ENCODE measurements at places on chromosomes 1 and 21. TPM values are rescaled to one million over a fixed set of nuclear protein-coding genes. Genes with fewer than 3 reads are reported as not detected.

- no peak overlapping the region for H3K4me3 ChIP-seq
- no peaks in the 10 kb centered on the region for H3K27me3 ChIP-seq
- peaks cover 9% of the 10 kb centered on the region for H3K4me1 ChIP-seq
- DNase-seq, result no peak
- H3K27ac ChIP-seq, result no peak overlapping the region
Measured at GRCh38 chr1:10074059-10074851, 41.5 kb downstream of the UBE4B start.

DNA sequence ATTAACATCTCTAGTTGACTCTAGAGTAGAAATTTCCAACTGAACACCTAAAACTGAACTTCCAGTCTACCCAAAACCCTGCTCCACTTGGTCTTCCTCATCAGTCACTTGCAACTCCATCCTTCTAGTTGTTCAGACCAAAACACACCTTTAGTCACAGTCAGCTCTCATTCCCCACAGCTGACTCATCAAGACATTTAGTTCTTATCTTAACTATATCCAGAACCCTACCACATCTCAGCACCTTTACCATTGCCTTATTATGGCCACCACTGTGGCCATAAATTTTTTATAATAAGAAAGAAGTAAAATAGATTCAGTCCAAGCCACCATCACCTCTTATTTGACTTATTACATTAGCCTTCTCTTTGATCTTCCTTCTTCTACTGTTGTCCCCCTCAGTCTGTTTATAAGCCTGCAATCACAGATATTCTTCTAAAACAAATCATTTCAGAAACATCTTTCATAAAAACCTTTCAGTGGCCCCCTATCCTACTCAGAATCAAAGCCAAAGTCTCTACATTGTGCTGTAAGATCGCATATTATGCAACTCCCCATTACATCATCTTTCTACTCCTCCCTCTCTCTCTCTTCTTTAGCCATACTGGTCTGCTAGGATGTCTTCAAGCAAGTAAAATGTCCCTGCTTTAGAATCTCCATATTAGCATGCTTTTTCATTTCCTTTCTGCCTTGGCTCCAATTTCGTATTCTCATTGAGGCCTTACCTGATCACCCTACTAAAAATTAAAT, 275.9 kb downstream of the LRRC40 start:
- no peak overlapping the region for H3K4me3 ChIP-seq
- H3K27me3 ChIP-seq, result no peaks in the 10 kb centered on the region
- DNase-seq, result no peak
- H3K27ac ChIP-seq, result no peak overlapping the region

GRCh38 chr1:208628022-208628914, 384.1 kb upstream of the PLXNA2 start:
- H3K27ac ChIP-seq, result no peak overlapping the region
- no peak overlapping the region for H3K4me3 ChIP-seq
- DNase-seq, result no peak
- no peaks in the 10 kb centered on the region for H3K36me3 ChIP-seq

GRCh38 chr21:29342363-29342957, 43.7 kb downstream of the BACH1 start:
- H3K27me3 ChIP-seq, result no peaks in the 10 kb centered on the region
- no peak for DNase-seq
- no peak overlapping the region for H3K27ac ChIP-seq
- no peak overlapping the region for H3K4me3 ChIP-seq
- peaks cover 25% of the 10 kb centered on the region for H3K4me1 ChIP-seq

DNA sequence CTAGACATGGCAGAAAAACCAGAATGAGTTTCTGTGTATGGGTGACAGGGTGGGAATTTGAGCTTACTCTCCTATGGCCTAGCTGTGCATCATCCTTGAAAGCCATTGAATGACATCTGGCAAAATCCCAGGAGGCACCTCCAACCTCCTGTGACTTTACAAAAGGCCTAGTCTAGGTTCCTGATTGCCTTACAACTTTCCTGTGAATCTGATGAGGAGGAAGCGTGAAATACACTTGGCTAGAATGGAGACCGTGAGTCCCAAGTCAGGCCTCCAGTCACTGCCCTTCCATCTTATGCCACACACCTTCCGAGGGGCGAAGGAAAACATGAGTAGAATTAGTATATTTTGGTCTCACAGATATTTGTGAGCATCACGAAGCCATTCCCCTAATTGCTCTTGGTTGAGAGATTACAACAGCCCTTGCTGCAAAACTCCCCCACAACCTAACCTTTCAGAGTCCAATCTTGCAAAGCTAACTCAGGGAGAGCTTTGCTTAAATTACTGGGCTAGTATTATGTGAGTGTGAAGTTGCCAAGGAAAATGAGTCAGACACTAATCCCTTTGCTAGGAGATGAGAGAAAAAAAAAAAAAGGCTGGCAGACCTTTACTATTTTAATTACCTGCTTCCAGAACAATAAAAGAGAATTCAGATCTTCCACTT, 36.3 kb upstream of the PAXBP1 start:
- no peak for DNase-seq
- H3K36me3 ChIP-seq, result no peaks in the 10 kb centered on the region
- H3K4me3 ChIP-seq, result no peak overlapping the region
- no peaks in the 10 kb centered on the region for H3K4me1 ChIP-seq

DNA sequence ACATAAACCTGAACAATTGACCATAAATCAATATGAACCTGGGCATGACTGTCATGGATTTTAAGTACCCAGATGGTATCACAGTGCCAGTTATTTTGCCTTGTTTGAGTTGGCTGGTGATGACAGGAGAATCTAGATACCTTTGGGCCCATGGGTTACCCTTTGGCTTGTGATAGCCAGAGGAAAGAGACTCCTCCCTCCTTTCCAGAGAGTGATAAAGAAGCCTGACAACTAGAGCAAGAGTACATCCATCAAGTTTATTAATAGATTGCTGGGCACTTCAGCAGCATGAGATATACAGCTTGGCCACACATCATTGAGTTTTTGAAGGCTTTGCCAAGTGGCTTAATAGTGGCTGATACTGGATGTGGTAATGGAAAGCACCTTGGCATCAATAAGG, 6.6 kb upstream of the FMO3 start:
- no peaks in the 10 kb centered on the region for H3K27me3 ChIP-seq
- no peak overlapping the region for H3K27ac ChIP-seq
- H3K4me1 ChIP-seq, result no peaks in the 10 kb centered on the region
- no peaks in the 10 kb centered on the region for H3K36me3 ChIP-seq
- DNase-seq, result no peak

DNA sequence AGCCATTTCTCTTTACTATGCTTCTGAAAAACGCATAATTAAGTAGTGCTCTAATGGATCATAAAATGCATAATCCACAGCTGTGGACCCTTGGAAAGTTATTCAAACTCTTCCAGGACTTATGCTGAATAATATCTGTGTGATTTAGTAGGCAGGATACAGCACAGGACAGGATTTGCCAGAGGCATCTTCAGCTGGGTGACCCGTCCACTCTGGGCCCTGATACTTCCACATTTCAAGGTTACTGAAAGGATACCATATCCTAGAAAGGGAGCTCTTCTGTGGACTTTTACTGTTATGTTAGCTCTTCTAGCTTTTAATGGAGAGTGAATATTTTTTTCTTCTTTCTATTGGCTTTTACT, 49.6 kb downstream of the MAP10 start:
- H3K36me3 ChIP-seq, result no peaks in the 10 kb centered on the region
- DNase-seq, result no peak
- no peaks in the 10 kb centered on the region for H3K4me1 ChIP-seq
- peaks cover 8% of the 10 kb centered on the region for H3K27me3 ChIP-seq
- no peak overlapping the region for H3K27ac ChIP-seq

DNA sequence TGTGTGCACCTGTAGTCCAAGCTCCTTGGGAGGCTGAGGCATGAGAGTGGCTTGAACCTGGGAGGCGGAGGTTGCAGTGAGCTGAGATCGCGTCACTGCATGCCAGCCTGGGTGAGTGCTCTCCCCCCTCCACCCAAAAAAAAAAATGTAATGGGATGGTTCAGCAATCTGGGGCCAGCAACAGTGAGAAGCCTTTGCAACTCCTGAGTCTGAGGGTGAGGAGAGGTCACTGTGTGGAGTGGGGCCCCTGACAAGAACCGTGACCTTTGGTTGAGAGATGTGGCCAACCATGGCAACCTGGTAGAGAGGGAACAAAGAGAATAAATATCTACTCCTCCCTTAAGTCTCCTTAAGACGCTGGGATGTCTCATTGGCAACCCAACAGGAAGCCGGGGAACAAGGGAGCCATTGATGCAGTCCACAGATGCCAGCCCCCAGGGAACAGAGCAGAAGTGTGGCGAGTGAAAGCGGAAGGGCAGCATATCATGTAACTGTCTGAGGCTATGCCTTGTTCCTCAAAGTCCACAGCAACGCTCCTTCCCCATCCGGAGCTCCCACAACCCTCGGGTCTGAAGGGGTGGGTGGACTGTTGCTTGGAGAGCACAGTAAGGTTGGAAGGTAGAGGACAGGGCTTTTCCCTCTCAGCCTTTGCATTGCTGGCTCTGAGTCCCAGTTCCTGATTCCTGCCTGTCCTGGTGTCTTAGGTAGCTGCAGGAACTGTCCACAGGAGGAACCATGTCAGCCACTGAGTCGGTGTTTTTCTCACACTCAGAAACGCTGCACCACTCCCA, 8.3 kb downstream of the TRNP1 start:
- H3K27ac ChIP-seq, result peak overlapping the region; percentile 46
- no peaks in the 10 kb centered on the region for H3K36me3 ChIP-seq
- peaks cover 32% of the 10 kb centered on the region for H3K4me1 ChIP-seq
- H3K27me3 ChIP-seq, result peaks cover 2% of the 10 kb centered on the region
- DNase-seq, result peak; percentile 43

DNA sequence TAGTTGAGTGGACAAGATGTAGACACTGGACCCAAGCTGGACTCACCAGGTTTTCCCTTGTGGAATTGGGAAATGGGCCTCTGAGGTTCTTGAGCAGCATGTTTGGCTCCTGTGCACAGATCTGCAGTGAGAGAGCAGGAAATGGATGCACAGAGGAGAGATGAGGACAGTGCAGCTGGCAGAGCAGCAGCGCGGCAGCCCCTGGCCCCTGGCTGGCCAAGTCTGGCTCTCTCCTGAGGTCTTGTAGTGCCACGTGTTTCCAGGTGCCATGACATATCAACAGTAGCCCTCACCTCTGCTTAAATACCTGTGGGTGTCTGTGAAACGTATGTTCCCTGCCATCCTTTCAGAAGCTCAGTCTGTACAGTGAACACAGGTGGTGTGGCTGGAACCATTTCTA, 19.2 kb upstream of the BCL10 start:
- no peak for DNase-seq
- H3K27me3 ChIP-seq, result no peaks in the 10 kb centered on the region
- no peak overlapping the region for H3K27ac ChIP-seq
- H3K4me1 ChIP-seq, result peaks cover 34% of the 10 kb centered on the region

DNA sequence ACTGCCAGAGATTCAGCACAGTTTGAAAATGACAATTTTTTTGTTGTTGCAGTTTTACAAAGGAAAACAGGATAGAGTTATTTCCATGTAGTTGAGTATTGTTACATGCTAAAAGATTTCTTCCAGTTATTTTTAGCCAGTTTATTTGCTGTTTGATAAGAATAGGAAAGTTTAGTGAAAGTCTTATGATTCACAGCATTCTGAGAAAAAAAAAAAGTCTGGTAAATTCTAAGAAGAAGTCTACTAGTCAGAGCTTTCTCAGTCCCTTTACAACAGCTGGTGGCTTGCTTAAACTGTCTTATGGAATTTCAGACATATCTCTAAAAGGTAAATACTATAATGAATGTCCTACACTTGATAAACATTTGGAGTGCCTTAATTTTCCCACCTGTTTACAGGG, 341.7 kb downstream of the DSCAM start:
- no peaks in the 10 kb centered on the region for H3K4me1 ChIP-seq
- no peak overlapping the region for H3K27ac ChIP-seq
- H3K27me3 ChIP-seq, result no peaks in the 10 kb centered on the region
- no peak for DNase-seq

GRCh38 chr1:43339584-43340232, 2.1 kb downstream of the MPL start:
- H3K27ac ChIP-seq, result no peak overlapping the region
- H3K4me3 ChIP-seq, result no peak overlapping the region
- H3K27me3 ChIP-seq, result peaks cover 3% of the 10 kb centered on the region
- H3K36me3 ChIP-seq, result no peaks in the 10 kb centered on the region
- no peak for DNase-seq

Gene KCNA3
- 20.0 TPM for total RNA-seq

Gene AMPD1
- not detected for total RNA-seq
